Activated CD4-positive, alpha-beta T cell treated with anti-CD3 and anti-CD28 coated beads, Interleukin-2, amount 10 ng/mL, durations not matched to agents 7 days and 5 days (primary cell): ENCODE measurements at places on chromosomes 4 and X. TPM values are rescaled to one million over a fixed set of nuclear protein-coding genes. Genes with fewer than 3 reads are reported as not detected.
A peak's percentile ranks its signal among the peaks of the same experiment; 100 is the strongest.

Gene ADAM29
- total RNA-seq: not detected

Gene WDR17
- total RNA-seq: 0.83 TPM

GRCh38 chr4:124636788-124637187 is 75.7 kb downstream of the ANKRD50 start:
- DNase-seq: no peak

Gene CCKAR
- not detected for total RNA-seq

GRCh38 chr4:111681751-111682150 is 463.5 kb upstream of the FAM241A start:
- no peak for DNase-seq

Gene SPARCL1
- not detected for total RNA-seq

GRCh38 chrX:101759000-101759399 is 99.3 kb upstream of the ARMCX2 start:
- DNase-seq: peak; percentile 29

DNA sequence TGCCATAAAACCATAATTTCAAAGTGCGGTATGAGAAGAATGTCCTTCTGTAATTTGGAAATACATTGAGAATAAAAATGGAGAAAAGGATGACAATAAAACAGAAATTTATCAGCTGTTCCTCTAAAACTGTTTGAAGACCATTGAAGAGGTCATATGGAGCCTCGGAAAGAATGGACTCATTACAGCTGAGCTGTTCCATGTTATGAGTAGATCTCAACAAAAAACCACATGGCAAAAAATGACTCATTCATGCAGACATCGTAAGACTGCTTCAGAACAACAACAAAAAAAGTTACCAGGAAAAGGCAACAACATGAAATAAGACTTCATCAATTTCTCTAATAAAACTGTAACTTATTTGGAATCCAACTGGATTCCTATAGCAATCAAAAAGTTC is 39.7 kb downstream of the AKAP4 start:
- DNase-seq: no peak
